NCI-H1105 treated with DMSO at 0.1 percent for 48 hours (cell line): ENCODE measurements at places on chromosomes 12 and 14.

- no peak for DNase-seq
Observed at GRCh38 chr14:50901361-50901760, 29.5 kb downstream of the ABHD12B start.

DNA sequence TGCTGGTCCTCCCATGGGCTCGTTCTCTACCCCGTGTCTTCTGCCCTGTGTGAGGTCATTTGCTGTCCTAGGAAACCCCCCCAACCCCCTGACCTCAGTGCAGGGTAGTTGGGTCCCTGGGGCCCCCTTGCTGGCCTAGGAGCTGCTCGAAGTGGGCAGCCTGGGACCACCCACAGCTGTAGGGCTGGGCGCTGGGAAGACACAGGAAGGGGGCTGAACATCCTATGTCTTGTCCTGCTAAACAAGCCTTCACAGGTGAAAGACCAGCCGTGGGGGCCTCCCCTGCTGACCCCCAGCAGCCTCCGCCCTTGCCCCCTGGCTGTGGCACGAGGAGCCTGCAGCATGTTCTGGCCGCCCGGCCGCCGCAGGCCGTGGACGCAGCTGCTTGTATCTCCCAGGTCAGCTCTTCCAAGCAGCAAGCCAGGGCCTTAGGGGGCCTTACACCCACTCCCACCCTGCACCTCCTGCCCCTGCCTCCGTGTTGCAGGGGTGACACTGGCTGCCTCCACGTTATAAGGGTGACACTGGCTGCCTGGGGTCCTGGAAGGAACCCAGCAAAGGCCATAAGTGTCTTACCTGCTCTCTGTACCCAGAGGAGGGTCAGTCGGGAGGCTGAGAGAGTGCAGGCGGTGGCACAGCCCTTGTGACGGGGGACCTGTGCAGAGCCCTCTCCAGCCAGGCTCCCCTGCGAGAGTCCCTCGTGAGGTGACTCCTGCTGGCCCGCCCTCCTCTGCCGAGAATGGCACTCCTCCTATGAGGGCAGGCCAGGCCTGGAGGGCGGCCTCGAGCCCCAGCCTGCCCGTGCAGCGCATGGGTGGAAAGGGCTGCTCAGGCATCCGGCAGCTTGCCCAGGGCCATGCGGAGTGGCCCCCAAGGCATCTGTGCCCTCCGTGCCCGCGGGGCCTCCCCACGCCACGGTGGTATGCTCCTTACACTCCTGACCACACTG is 11.5 kb upstream of the TEX22 start:
- no peak for DNase-seq

DNA sequence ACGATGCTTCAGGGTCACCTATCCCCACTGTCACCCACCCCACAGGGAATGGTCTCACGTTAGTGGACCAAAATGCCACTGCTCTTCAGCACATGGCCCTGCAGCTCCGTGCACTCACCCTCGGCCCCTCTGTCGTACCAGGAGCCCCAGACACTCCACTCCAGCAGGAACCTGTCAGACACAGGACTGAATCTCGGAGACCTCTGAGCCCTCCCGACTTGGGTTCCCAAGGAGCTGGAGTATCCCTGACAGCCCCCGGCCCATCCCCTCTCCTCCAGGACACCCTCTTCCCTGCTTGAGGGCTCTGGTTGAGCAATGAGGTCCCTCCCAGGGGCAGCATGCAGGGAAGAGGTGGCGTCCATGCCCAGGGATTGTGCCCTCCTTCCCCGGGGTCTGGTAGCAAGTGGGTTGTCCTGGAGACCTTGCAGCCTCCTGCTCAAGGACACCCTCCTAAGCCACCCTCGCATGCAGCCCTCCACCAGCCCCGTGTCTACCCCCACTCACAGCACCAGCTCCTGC is 20.4 kb upstream of the LRTM2 start:
- DNase-seq = no peak

DNA sequence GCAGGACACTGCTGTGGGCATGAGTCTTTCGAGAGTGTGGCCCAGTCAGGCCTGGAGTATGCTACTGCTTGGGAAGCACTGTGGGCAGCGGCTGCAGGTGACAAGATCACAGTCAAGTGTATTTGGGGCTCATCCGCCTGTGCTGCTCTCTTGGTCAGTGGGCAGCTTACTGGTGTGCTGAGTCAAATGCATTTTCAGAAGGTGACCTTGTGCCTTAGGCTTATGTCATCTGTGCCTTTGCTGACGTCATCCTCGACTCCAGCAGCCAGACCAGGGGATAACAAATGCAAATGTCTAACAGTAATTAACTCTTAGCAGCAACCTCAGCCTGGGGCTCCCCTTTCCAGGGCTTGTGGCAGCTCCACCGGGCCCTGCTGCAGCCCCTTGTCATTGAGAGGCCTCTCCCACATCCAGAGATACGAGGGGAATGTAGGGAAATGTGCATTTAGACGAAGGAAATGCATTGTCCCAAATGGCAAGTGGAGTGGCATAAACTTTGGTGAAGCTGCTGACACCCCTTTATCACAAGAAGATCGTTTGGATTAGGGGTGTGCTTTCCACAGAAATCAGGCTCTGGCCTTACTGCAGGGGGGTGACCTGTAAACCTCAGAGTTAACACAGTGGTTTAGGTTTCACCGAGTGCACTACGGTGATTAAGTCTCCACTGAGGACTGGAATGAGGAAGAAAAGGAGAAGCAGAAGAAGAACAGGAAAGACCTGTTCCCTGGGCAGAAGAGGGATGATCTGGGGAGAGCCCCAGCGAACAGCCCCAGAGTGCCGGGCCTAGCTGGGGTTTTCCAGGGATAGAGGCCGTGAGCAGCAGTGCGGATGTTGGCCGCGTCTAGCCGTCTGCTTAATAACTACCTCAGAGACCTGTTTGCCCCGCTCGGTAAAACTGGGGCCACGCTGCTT is 39.7 kb downstream of the PSMA6 start:
- no peak for DNase-seq

DNA sequence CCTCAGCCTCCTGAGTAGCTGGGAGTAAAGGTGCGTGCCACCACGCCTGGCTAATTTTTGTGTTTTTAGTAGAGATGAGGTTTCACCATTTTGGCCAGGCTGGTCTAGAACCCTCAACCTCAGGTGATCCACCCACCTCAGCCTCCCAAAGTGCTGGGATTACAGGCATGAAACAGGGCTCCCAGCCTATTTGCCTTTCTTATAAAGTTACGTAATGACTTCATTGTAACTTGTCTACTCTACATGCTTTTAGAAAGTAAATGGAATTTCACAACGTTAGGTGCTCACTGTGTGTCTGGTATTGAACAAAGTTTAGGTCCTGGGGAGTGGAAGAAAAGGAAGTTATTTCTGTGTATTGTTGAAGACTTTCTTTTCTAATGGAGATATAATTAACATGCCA is 12.5 kb downstream of the CFAP251 start:
- DNase-seq = no peak

DNA sequence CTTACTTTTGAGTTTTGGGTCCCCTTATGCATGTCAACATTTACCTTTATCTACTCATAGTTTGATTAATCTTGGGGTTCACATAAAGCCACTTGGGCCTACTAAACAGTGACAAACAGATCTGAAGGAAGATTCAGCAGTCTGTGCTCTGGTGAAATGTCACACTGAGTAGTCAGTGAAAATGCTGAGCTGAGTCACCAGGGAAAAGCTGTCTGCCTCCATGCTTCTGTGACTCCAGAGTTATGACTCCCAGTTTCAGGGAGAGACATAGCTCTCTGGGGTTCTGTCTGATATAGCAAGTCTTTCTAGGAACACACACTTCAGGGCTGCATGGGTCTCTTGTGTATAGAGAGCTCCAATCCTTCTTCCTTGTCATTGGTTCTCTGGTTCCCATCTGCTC is 406.3 kb upstream of the FAR2 start:
- DNase-seq = no peak
